CD4-positive, alpha-beta T cell treated with Interleukin-6 at 100 ng/mL for 8 hours (primary cell): ENCODE measurements at places on chromosomes 11 and 22.

- DNase-seq, result no peak
These were observed 56.2 kb upstream of the RCN1 start for GRCh38 chr11:32034680-32035079.

GRCh38 chr22:32352681-32353080, 5.0 kb upstream of the RFPL3 start:
- no peak for DNase-seq

- DNase-seq, result no peak
These were observed 18.9 kb upstream of the WNT11 start for GRCh38 chr11:76225122-76225611.

- no peak for DNase-seq
These were observed 118.3 kb upstream of the NAV2 start for GRCh38 chr11:19594326-19594725.

DNA sequence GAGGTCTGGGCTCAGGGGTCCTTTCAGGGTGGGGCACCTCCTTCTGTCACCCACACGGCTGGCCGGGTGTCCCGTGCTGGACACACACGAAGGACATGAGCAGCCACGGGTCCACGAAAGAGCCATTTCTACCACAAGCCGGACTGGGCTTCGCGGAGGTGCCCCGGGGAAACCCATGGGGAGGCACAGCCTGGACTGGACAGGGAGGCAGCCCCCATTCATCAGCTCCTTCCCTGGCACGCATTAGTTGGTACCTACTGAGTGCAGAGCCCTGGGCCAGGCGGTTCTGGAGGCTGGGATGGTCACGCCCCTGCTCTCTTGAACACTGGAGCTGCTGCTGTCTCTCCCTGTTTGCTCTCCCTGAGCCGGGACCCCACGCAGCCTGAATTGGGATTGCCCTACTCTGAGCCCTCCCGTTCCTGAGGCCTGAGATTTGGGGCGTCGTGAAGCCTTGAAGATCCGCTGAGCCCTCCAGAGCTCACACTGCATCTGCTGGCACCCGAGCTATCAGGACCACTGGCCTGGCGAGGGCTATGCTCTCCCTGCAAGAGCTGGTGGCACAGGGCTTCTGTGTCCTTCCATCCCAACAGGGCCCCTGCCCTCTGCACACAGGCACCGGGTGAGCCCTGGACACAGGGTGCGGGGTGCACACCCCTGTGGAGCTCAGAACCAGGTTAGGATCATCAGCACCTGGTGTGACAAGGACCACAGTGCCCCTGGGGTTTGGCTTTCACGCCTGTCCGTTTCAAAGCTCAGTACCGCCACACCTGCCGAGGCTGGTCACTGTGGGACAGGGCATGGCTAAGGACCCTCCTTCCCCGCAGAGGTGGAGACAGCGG, 84.6 kb downstream of the MYEOV start:
- DNase-seq, result no peak
